ENCODE measurements at places on chromosomes 11 and 22.
A peak's percentile ranks its signal among the peaks of the same experiment; 100 is the strongest.

DNA sequence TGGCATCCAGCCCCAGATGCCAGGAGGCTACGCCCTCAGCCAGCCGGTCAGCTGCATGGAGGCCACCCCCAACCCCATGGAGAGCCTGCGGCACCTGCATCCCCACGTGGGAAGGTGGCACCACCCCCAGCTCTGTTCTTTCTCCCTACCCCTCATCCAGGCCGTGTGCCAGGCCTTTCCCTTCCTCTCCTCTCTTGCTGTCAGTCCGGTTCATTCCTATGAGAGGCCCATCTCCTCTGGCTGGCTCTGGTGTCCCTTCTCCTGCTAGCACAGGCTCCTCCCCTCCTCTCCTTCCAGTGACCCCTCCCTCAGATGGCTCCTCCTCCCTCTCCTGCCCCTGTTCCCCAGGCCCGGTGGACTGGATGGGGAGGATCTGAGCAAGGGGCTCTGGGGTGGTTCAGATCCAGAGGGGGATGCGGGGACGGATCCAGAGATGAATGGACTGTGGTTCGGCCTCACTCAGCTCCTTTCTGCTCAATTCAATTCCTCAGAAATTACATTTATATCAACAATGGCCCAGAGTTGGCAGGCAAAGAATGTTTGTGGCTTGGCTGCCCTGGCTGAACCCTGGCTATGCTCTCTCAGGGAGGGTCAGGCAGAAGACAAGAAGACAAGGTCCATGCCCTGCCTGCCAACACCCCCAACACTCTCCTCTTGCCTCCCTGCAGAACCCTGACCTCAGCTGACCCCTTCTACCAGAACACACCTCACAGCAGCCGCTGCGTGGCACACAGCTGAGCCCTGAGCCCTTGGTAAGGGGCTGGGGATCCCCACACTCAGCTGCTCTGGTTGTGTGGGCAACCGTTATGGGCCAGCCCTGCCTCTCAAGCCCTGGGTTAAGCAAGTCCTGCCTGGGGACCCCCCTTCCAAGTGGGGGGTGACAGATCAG, 18.5 kb upstream of the LRRC10B start:
- peak; percentile 59 for DNase-seq

DNA sequence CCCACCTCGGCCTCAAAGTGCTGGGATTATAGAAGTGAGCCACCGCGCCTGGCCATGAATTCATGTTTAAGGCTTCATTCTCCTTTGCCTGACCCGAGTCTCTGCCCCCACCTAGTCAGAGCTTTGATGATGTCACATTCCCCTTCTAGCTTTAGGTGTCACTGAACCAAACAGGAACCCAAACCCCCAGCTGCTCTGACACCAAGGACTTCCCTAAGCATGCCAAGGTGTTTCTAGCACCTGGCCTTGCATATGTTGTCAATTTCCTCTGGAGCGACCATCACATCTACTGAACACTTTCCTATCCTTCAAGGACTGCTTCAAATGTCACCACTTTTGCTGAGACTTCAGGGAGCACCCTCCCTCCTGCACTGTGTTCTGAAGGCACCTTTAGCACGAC, 2.3 kb downstream of the F2 start:
- no peak for DNase-seq

GRCh38 chr11:59705294-59705693, 8.4 kb downstream of the OR10V1 start:
- DNase-seq: no peak

GRCh38 chr22:47398491-47398890, 636.0 kb downstream of the TBC1D22A start:
- DNase-seq: no peak

DNA sequence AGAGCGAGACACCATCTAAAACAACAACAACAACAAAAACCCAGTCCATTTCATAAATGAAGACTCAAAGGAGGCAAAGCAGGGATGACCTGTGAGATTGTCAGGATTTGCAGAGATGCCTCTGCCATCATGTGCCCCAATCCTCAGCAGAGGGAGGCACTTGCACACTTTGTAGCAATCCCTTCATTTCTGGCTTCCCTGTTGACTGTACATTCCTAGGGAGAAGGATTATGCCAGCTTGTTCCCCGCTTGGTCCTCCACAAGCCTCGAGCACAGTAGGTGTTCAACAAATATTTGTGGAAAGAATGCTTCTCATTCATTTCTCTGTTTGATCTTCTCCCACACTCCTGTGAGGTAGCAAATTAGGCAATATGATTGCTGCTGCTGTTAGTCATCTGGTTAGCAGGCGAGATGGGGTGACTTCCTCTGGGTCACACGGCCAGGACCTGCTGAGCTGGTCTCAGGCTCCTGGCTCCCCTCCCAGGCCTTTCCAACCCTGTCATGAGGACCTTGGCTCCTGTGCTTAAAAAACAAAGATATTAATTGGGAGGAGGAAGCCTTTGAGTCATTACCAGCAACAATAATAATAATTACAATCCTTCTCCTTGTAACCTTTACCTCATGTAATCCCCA, 34.1 kb downstream of the LIF start:
- peak; percentile 100 for DNase-seq

DNA sequence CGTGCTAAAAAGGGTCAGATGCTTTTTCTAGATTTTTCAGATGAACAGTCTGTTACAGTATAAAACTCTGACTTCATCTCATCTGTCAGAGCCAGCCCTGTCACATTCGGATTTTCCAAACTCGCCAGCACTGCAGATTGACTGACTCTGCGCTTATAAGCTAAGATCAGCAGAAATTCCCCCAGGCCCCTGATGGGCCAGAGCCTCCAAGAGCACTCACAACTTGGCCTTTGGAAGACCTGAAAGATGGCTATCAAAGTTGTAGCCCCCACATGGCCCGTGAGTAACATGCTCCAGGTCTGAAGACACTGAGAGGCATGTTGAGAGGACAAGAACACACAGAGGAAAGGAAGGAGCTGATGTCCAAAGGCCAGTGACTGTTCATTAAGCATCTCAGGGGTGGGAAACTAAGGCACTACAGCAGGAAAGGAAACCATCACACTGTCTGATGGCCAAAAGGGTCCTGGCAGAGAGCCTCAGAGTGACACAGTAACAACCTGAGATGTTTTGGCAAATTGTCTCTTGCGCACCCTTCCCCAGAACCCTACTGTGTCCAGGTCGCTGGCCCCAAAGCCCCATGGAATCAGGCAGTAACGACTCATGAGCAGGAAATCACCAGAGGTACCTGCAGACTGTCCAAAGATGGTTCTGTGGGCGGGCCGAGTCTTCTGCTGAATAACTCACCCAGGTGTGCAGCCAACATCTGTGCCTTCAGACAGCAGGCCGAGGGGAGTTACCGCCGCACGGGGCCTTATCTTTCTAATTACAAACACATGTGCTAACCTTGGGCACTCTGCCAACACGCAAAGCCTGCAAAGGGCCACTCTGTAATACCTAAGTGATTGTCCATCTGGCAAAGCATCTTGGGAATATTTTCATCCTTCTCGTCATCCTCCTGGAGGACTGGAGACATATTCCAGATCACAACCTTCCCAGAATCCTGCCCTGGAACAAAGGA, 23.6 kb downstream of the HIRA start:
- no peak for DNase-seq

DNA sequence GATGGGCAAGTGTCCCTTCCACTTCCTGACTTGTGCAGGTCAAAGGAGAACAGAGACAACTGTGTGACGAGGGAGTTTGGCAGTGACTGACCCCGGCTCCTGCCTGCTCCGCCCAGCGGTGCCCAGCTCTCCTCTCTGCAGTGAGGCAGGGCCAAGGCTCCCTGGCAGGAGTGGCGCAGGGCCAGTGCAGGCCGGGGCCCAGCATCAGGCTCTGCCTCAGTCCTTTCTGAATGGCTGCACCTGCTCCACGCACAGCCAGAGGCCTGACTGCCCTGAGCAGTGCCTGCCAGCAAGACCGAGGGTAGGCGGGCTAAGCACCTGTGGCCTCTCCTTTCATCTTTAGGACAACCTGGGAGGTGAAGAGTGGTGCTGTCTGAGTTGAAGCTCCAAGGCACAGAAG, 54.2 kb downstream of the WT1 start:
- DNase-seq: no peak

DNA sequence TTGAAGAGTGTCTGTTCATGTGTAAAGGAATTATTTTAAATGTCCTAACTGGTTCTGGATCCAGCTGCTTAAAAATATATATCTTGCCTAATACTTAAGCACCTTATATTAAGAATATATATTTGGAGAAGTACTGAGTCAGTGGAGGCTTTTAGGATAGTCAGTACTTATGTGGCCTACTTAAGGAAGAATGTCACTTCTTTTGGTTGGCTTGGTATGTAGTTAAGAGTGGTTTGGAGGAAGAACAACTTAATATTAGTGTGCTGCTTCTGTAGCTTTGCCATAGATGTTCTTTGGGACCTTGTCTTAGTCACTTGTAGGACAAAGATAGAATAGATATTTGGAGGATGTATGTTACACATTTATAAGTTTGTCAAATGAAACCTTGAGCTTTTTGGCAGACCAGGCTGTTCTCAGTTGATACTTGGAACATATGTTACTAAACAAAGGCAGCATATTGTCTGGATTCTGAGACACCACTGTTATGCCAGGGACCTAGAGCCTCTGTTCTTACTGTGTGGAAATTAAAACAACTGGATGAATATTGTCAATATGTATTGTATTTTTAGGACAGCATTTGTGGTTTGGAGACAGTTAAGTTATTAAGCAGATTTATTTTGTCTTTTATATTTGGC, 4.9 kb downstream of the HIPK3 start:
- peak; percentile 47 for DNase-seq

- no peak for DNase-seq
Observed at GRCh38 chr11:85948884-85949283, 93.7 kb downstream of the CCDC83 start.

GRCh38 chr11:129726179-129726578, 89.5 kb upstream of the TMEM45B start:
- DNase-seq: no peak

DNA sequence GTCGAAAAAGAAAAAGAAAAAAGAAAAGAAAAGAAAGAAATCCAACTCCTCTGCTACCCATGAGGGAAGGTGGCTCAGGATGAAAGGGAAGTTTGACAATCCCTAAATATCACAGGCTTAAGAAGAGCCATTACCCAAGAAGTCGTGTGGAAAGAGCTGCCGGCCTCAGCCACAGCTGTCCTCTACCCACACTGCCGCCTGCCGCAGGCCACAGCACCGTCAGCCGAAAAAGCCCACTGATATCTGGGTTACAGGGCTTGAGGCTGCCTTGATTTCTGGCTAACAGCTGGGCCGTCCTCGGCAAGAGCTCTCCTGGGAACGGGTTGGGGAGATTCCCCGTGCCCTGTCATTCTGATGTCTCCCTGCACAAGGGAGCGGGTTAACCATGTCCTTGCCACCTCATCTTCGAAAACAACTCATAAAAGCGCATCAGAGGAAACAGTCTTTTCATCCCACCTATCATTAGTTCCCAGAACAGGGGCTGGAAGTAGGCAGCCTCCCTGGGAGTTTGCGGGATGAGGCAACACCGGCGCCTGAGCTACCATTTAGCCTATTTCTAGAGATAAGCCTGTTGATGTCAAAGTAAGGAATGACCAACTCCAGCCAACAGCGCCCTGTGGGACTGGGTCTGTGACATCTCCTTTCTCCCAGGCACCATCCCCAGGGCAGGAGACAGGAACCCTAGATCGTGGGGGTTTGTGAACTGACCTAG, 21.8 kb upstream of the SNX32 start:
- no peak for DNase-seq

DNA sequence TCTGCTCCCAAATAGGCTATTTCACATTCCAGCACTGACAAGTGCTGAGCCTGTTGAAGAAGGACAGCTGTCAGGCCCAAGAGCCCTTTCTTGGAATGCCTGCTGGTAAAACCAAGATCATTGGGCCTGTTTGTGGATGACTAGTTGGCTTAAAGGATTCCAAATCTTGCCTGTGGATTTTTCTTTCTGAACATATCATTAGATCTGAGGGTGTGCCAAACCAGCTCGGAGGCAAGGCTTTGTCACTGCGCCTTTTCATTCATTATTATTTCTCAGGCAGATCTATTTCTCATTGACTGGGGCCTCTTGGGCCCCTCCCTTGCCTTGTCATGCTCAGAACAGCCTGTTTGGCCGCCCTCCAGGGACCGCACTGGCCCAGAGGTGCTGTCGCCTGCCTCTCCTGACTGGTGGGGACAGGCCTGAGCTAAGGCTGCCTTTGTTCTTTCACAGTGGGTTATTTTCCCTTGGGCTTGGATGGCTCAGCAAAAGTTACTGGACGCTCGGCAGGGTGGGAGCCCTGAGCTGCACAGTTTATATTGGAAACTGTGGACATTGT, 222.7 kb upstream of the SESN3 start:
- peak; percentile 36 for DNase-seq

DNA sequence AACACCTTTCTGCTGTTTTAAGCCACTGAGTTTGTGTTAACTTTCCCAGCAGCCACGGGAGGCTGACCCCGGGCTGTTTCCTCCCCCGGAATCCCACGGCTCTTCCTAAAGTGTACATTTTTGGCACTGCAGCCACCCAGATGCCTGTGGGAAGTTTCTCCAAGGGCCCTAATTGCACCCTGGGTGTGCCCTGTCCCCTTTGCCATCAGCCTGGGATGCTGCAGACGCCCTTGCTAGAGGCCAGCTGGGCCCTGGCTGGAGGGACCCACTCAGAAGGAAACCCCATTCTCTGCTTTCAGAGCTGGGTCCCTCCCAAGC, 883.3 kb downstream of the BRD1 start:
- no peak for DNase-seq

GRCh38 chr11:40405614-40406013, 1053.8 kb downstream of the LRRC4C start:
- DNase-seq: no peak

GRCh38 chr22:25048071-25048470, 95.6 kb downstream of the KIAA1671 start:
- no peak for DNase-seq

DNA sequence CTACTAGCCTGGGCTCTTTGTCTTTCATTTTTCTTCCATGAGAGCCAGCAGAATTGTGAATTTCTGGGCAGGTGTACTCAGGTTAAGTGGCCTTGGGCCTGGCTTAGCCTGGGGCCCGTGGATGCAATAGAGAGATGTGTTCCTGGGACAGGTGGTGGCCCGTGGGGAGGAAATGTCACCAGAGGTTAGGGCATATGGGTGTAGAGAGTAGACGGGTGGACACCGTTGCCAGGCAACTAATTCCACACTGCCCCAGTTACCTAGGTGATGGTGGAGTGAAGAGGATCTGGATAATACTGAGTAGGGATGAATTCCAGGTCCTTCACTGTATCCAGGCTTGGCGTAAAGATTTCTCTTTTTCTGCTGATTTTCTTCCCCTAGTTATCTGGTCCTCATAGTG, 175.0 kb downstream of the INSC start:
- DNase-seq: no peak

DNA sequence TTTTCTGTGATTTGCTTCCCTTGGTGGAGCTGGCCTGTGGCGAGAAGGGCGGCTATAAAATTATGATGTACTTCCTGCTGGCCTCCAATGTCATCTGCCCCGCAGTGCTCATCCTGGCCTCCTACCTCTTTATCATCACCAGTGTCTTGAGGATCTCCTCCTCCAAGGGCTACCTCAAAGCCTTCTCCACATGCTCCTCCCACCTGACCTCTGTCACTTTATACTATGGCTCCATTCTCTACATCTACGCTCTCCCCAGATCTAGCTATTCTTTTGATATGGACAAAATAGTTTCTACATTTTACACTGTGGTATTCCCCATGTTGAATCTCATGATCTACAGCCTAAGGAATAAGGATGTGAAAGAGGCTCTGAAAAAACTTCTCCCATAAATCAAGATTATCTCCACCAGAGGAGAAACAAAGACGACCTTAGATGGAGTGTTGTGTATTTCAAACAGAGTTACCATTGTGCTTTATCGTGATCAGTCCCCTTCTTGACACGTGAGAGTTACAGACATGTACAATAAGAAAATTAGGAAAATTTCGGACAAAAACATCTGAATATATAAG, 2.1 kb downstream of the OR9G1 start:
- DNase-seq: no peak

GRCh38 chr11:85180528-85180927, 446.6 kb downstream of the DLG2 start:
- DNase-seq: no peak

- DNase-seq: peak; percentile 36
Observed at GRCh38 chr11:119599864-119600541, 129.0 kb downstream of the NECTIN1 start.

Data from renal cortical epithelial cell (primary cell).